ENCODE measurements at places on chromosomes 12 and 14.

DNA sequence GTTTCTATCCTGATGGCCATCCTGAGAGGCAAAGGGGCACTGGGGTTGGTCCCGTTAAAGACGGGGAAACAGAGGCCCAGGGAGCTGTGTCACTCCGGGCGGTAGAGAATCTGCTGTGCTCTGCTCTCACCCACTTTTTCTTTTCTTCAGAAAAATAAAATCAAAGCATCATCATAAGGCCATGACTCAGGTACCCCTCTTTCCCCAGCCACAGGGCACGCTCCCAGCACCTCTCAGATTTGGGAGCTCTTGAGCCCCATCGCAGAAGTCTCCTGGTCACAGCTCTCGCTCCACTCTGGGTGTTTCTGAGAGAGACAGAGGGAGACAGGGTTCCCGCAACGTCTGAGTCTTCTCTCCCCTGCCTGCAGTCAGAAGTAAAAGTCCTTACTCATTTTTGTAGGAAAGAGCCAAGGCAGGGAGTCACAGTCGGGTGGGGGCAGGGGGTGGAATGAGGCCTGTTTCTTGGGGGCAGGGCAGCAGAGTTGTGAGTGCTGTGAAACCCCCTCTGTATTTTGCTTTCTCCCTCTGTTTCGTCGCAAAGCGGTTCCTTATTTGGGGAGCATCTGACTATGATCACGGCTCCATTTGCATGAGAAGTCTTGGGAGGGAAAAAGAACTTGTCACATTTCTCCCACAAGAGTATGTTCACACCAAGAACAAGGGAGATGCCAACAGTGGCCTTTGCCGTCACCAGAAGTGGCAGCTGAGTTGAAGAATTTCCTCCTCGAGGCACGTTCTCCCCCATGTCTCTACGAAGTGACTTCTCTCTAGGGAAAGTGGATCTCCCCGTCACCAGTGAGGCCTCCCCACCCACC is 139.0 kb downstream of the BCL11B start:
- no peak for DNase-seq

DNA sequence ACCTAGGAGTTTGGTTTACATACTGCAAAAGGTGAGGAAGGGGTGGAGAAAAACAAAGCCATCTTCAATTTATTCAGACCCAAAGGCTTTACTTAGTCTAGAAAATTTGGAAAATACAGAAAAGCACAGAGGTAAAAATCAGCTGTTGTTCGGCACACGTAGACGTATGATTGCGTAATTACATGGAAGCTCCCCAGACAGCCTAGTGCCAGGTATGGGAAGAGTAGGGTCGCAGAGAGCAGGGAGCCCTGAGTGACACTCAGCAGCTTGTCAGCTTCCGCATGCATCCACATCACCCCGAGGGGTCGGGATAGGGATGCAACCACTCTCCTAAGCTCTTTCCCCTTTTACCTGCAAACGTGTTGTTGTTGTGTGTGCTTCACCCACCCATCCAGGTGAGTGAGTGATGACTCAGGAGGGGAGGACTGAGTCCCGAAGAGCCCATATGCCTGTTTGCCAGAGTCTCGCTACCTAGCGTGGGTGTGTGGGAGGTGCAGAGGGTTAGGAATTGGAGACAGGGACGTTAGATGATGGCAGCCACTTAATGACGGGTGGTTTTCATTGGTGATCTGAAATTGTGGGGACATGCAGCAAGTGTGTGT is 20.1 kb downstream of the PIWIL1 start:
- no peak for DNase-seq

DNA sequence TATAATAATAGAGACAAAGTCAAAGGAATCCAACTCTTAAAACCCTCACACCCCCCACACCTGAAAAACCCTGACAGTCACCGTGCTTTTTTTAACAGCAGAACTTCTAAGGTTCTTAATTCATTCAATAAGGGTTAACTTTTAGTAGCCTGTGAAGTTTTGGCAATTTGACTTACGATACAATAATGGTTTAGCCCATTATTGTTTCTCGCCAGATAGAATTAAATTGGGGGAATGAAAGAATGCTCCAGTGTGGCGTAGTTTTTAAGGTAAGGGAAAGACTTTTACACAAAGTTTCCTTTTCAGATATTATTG is 604 bp upstream of the MAGOHB start:
- DNase-seq = no peak

DNA sequence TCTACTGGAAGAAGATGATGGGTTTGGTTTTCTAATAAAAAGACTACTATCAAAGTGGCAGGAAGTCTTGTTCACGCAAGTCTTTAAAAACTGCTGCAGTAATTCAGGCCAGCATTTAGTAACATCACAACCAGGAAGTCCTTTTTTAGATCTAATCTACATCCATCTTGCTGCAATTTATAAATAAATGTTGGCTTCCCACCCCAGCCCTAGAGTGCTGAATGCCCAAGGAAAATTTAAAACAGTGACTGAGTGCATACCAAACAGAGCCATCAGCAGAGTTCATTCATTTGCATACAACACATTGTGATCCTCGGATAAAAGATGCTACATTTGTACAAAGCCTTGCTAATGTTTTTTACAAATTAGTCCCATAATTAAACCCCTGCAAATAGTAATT is 72.1 kb downstream of the PHLDA1 start:
- DNase-seq = no peak

- DNase-seq = no peak
These were observed 54.4 kb upstream of the KCNA1 start for GRCh38 chr12:4855121-4855924.

GRCh38 chr12:11859705-11860425 is 210.4 kb downstream of the ETV6 start:
- DNase-seq = no peak

- no peak for DNase-seq
These were observed 27.7 kb upstream of the ETFBKMT start for GRCh38 chr12:31631809-31632208.

- DNase-seq = no peak
These were observed 16.0 kb downstream of the TCHP start for GRCh38 chr12:109916045-109916444.

GRCh38 chr14:46215801-46216200 is 435.8 kb downstream of the RPL10L start:
- DNase-seq = no peak

DNA sequence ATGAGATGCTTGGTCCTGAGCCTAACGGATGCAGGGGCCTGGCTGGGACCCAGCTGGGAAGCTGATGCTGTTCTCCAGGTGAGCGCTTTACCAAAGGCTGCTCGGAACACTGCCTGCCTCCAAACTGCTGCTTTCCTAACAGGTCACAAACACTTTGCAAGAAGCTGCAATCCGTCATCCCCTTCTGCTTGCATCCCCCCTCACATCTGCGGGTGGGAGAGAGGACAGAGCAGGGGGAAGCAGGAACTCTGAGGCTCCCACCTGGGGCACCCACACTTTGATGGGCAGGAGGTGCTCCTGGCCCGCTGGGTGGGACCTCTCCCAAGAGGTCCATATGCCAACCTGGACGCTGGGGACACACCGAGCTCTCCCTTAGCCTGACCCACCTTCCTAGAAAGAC is 24.9 kb upstream of the PPP2R5C start:
- no peak for DNase-seq

DNA sequence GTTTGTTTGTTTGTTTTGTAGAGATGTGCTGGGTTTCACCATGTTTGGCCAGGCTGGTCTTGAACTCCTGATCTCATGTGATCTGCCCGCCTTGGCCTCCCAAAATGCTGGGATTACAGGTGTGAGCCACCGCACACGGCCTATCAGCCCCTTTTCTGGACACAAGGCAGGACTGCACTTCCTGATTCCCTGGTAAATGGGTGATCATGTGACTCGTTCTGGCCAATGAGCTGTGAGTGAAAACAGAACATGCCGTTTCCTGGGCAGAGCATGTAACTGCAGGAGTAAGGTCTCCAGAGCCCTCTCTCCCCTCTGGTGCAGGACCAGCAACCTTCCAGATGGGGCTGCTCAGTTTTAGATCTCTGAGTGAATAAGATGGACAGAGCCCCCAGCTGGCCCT is 92.7 kb downstream of the ITPK1 start:
- no peak for DNase-seq

DNA sequence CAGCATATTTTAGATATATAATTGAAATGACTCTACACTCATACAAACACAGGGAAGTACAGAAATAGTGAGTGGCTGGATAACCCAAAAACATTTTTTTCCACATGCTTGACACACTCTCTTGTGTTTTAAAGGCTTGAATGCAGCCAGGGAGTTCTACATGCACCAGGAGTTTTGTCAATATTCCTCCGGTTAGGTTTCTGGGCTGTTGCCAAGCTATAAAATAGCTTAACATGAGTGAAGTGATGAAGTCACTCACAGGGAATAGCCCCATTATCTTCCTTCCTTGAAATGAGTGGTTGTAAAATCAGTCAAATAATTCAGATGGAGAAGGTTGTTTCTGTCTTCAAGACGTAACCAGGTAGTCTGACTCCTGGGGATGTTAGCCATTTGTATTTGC is 582.7 kb downstream of the SLC6A15 start:
- no peak for DNase-seq

- no peak for DNase-seq
These were observed 9.2 kb downstream of the CD69 start for GRCh38 chr12:9751204-9752144.

DNA sequence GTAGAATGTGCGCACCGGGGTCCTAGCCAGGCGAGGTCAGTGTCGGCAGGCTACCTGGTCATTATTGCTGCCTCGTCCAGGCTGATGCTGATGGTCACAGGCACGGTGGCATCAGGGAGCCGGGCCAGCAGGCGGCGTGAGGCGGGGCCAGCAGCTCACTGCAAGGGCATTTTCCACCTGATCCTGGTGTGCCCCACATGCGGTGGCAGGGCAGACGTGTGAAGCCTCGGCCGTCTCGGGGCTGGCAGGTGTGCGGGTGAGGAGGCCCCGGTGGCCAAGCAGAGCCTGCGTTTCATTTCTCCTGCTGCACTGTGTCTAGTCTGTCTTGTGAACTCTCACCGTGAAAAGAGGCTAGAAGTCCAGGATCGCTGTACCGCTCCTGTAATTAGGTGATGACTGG is 12.0 kb upstream of the AMN start:
- DNase-seq = no peak

DNA sequence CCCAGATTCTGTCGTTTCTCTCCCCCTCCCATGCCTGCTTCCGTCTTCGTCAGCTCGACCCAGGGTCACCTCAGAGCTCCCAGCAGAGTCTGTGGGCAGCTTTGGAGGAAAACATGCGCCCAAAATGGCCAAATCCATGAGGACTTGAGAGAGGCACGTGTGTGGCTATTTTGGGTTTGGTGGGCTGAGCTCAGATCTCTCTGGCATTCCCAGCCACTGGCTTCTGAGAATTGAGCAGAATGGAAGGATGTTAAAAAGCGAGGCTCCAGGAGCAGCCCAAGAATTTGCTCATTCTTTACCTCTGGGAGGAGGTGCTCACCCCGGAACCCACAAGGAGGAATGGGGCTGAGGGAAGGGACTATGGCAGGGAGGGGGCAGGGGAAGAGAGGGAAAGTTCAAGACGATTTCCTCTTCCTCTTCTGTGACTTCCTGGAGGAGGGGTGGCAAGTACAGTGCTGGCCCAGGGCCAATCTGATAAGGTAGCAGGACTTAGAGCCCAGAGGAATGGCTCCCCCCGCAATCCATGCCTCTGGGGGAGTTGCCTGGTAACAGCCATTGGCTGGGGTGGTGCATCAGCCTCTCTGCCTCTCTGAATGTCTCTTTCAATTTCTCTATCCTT is 20.1 kb downstream of the TSPAN9 start:
- DNase-seq = peak; percentile 81

- no peak for DNase-seq
These were observed 20.6 kb downstream of the CNIH1 start for GRCh38 chr14:54420478-54421142.

GRCh38 chr12:47458279-47458678 is 247.6 kb downstream of the RPAP3 start:
- no peak for DNase-seq

DNA sequence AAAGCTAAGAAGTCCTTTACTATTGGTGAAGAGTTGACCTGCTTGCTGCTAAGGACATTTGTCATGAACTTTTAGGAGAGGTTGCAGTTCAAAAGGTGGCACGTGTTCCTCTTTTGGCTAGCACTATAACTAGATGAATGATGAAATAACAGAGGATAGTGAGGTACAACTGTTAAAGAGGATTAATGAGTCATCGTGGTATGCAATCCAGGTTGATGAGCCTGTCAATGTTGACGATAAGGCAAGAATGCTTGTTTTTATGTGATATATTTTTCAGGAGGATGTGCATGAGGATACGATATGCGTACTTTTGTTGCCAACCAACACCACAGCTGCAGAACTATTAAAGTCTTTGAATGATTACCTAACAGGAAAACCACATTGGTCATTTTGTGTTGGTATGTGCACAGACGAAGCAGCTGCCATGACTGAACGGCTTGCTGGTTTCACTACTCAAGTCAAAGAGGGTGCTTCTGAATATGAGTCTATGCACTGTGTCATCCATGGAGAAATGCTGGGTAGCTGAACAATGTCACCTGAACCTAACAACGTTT is 10.6 kb downstream of the CEP128 start:
- no peak for DNase-seq

DNA sequence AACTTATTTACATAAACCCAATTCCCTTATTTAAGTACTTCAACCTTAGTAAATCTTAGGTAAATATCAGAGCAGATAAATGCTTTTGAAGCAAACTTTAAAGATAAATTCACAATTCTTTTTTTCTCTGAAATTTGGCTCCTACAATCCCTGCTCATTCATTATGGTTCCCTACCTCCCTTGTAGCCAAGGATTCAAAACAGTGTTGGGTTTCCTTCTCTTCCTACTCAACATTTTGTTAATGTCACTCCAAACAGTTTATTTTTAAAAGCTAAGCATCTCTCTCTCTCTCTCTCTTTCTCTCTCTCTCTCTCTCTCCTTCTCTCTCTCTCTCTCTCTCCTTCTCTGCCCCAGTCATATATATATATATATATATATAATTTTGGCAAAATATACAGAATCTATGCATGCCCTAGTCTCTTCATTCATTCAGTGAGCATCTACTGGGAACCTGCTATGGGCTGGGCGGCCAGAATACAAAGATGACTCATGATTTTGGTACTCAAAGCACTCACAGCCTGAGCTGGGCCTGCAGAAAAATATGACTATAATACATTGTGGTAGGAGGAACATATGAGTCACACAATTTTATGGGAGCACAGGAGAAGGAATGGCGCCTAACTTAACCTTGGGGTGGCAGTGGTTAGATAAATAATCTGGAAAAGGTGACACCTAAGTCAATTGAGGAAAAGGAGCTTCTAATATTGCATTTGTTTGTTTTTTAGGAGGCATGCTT is 123.7 kb upstream of the DHRS4 start:
- DNase-seq = no peak

DNA sequence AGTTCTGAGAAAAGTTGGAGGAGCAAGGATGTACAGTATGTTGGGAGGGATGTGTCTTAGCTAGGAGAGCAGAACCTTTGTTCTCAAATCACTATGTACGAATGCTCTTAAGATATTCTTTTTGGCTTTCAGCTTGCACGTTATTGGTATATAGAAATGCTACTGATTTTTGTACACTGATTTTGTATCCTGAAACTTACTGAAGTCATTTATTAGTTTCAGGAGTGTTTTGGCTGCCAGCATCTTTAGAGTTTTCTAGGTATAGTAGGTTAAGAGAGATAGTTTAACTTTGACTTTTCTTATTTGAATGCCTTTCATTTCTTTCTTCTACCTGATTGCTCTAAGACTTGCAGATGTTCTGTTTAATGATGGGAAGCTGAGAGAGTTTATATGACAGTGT is 442.8 kb upstream of the FBXO33 start:
- DNase-seq = no peak

GRCh38 chr12:94561943-94562411 is 88.4 kb downstream of the TMCC3 start:
- peak; percentile 59 for DNase-seq

- DNase-seq = no peak
These were observed 117.1 kb downstream of the DPF3 start for GRCh38 chr14:72776701-72777261.
